ENCODE measurements at places on chromosomes 3 and 15.

GRCh38 chr3:170740726-170741591 lies 129.0 kb downstream of the RPL22L1 start:
- peak; percentile 95 for DNase-seq

GRCh38 chr15:37586011-37586583 lies 348.3 kb upstream of the TMCO5A start:
- DNase-seq: peak; percentile 80

GRCh38 chr15:73368301-73369136 lies at the start of gene HCN4:
Gene HCN4, minus strand, starts transcription at chr15:73368958. Its CDS starts 688 bp downstream, at chr15:73368270.
- peak; percentile 38 for DNase-seq

GRCh38 chr3:71389911-71390573 lies 193.5 kb downstream of the FOXP1 start:
- peak; percentile 32 for DNase-seq

DNA sequence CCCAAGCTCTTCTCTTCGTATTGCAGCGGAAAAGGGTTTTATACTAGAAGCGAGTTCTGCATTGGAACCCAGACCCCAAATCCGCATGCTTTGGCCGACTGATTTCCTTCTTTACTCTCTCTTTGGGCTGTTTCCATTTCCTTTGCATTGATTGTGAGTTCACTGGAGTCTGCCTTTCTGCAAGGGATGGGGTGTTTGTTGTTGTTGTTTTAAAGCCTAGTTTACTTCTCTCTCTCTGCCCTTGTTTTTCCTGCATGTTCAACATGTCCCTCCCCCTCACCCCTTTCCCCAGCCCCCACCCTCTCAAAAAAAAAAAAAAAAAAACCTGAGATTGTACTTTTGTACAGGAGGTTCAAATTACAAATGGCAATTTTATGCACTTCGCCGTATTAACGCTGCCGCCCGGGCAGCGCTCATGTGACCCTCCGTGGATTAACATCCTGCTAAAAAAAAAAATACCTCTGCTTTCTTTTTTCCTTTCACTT lies 2.2 kb downstream of the NR2F2 start:
- DNase-seq: peak; percentile 58

- DNase-seq: no peak
These were observed 258.4 kb downstream of the OPA1 start for GRCh38 chr3:193851428-193851847.

GRCh38 chr3:40951636-40952035 lies 247.7 kb upstream of the CTNNB1 start:
- DNase-seq: peak; percentile 29

GRCh38 chr3:162269636-162270458 lies 773.2 kb downstream of the OTOL1 start:
- DNase-seq: no peak

GRCh38 chr15:73947651-73948050 lies 21.4 kb downstream of the LOXL1 start:
- no peak for DNase-seq

DNA sequence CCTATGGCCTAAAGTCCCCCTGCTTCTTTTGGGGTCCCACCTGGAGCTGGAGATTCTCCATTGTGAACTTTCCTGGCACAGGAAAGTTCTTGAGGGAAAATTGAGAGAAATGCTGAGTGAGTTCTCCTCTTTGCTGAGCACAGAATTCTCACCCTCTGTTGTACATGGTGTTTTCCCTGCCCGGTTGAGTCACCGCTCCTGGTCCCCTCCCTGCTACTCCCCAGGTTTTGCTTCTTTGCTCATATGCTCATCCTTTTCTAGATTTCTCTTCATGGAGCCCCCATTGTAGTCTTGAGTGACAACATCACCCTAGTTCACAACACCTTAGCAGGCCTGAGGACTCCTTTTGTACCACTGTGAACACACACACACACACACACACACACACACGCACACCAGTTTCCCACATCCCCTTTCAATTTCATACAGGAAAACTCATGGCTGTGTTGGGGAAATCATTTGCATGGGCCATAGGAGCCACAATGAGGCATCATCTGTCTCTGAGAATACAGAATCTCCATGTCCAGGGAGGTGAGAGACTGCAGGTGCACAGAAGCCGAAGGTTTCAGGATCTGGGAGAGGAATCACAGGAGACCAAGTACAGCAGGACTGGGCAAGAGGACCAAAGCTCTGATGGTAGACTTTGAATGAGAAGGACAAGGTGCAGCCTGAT lies 585.3 kb downstream of the GOLGA6L6 start:
- no peak for DNase-seq

DNA sequence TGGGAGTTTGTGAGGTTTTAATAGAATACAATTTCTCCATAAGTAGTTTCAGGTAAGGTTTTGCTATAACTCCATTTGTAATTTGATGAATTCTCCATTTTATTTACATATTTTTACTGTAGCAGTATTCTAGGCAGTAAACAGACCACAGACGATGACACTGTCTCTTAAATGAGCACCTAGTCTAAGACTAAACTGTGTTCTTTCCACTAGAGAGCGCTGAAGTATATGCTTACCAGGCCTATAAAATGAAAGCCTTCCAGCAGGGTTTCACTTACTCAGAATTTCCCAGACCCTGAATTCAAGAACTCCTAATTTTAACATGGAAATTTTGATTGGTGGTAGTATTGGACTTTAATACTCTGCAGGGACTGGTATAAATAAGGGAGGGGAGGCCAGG lies 41.6 kb downstream of the POLG start:
- no peak for DNase-seq

DNA sequence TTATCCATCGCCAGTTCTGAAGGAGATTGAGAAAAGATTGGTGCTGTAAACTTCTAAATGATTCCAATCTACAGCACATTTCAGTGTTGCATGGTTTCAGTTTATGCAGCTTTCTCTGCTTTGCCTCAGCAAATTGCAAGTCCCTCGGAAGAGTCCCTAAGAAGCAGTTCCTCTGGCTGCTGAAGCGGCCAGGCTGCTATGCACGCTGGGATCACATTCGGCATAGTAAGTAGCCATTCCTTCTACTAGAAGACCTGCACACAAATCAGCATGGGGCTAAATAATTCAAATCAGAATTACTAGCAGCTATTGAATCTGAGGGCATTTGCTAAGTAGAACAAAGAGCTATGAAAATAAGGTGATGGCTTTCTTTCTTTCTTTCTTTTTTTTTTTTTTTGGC lies 769.5 kb downstream of the AGBL1 start:
- no peak for DNase-seq

- DNase-seq: no peak
These were observed 129.0 kb downstream of the MYLK start for GRCh38 chr3:123755085-123755484.

DNA sequence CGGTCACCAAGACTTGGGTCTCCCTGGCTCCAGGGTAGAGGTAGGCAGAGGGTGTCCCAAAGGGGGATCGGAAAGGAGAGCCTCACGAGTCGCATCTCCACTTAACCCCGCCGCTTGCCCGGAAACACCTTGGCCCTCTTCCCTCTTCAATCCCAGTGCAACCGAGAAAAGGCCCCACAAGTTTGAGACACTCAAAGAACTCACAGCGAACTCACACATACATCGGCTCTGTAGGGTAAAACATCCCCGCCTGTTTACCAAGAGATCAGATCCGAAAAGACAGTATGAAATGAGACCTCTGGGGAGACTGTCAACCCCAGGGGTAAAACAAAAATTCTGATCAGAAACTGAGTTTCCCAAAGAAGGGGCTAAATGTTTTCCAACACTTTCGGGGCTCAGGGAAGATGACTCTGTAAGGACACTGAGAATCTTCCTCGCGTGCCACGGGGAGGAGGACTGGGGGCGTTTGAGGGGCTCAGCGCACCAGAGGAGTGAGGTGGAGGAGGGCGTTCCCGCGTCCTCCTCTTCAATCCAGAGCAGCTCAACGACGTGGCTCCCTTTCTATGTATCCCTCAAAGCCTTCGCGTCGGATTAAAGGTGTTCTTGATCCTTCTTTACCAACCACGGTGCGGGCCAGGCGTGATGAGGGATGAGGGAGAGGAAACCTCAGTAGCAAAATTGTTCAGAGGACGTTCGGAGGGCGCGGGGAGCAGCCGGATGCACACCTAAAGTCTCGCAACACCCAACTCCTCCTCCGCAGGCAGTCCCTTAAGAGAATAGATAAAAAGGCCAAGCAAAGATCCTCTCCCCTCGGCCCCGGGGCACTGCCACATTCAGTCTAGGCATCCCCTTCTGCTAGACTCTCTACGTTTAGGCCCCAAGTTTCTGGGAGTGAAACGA lies 3.7 kb downstream of the WNT5A start:
- DNase-seq: no peak

DNA sequence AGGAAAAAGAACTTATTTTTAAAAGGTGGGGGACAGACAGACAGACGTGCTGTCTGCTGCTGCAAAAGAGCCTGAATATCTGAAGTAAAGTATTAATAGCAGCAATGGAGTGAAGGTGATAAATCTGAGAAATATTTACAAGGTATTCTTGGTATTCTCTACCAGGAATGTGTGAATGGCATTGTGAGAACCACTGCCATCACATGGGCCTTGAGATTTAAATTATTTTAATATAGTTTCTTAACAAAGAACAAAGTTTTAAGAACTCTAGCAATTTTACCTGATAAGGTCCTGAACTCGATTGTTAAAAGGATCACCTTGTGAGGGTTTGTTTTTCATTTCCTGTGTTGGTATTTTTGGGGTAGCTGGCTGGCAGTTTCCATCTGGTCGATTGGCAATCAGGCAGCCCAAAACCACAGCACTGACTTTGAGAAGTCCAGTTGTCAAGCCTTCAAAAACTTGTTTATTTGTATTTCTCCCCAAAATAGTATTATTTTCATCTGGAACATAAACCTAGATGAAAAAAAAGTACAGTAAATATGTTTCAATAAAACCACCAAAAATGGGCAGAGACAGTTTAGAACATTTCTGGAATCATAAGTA lies 97.3 kb downstream of the ISL2 start:
- peak; percentile 39 for DNase-seq

DNA sequence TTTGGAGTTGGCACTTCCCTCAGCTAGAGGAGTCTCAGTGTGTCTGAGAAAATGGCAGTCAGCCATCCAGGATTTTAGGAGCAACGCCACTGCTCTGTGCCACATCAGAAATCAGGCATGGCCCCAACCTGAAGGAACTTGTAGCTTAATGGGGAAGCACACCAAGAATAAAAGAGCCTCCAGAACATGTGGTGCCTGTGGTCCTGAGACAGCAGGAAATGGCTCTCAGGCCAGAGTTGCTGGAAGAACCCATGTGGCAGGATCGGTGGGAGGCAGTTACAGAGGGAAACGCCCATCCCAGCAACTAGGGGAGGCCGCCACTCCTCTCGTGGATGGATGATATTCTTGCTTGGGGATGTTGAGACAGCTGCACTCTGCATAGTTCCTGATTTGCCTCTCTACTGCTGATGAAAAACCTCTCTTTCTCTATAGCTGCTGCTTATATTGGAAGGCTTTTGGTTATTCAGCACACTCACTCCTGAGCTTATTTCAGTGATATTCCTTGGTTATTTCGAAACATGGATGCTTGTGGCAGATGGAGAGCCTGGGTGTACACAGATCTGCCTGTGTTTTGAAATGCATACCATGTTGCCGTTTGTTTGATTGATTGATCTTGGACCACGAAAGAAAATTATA lies 52.4 kb downstream of the KLHL25 start:
- DNase-seq: peak; percentile 59

DNA sequence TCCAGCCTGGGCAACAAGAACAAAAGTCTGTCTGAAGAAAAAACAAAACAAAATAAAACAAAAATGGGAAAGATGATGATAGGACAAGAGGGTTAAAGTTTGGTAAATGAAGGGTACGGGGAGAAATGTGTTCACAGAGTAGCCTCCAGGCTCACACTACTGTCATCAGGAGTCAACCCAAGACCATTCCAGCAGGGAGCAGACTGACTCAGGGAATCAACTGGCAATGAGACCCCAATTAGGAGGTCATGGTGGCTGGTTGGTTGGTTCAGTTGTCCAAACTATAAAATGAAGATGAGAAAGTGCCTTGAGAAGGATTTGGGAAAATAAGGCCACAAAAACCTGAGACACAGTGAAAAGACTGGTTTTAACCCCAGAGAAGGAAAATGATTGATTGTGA lies 51.8 kb downstream of the KLHL6 start:
- no peak for DNase-seq

- no peak for DNase-seq
These were observed 8.6 kb upstream of the TIPIN start for GRCh38 chr15:66364944-66365528.

DNA sequence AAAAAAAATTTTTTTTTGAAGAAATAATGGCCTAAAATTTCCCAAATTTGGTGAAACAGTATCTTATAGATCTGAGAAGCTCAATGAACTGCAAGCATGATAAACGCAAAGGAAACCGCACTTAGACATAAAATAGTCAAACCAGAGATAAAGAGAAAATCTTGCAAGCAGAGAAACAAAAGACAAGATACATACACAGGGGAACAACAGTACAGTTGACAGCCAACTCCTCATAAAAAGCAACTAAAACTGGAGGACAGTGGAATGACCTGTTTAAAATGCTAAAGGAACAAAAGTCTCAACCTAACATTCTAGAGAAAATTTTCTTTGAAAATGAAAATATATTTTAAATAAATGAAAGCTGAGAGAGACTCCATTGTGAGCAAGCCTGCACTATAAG lies 107.5 kb downstream of the RASA2 start:
- DNase-seq: no peak

- DNase-seq: no peak
These were observed 639.5 kb downstream of the NR2F2 start for GRCh38 chr15:96969732-96970710.

DNA sequence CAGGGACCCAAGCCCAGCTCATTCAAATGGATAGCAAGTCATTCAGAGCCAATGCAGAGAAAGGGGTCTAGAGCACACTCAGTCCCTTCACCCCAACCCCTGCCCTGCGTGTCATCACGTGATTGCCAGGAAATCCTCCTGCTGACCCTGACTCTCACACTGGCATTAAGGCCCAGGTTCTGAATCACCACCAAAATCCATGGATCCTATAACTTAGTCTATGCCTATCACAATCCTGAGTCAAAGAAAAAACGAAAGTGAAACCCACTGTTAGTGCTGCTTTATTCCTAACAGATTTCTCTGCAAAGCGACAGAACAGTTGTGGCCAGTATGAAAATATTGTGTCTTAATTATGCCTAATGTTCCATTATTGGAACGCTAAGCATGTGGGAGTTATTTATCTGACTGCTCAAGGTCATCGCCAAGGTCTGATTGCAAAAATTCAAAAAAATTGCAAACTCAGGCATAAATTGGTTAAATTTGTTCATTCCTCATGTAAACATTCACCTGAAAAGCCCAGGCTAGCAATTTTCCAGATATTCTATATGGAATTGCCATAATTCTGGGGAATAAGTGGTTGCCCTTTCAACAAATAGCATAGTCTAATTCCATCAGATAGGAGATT lies 108.7 kb upstream of the EIF1B start:
- no peak for DNase-seq
